ENCODE measurements at places on chromosomes 3 and 15.

DNA sequence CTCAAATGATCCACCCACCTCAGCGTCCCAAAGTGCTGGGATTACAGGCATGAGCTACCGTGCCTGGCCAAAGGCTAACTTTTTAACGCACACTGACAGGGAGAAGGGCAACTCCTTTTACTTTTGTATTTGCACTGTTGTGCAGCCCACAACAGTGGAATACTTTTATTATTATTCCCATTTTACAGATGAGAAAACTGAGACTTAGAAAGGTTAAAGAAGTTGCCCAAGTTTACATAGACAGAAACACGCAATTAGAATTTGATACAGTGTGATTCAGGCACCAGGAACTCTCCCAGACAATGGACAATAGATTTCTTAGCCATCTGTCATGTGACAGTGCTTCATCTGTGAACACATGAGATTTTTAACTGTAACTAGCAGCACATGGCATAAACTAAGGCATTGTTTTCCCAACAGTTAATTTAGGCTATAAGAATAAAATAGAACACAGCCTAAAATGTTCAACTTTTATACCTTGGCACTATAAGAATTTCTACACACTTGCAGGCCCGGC is 18.8 kb downstream of the STAG1 start:
- no peak for DNase-seq

- DNase-seq: no peak
Observed at GRCh38 chr3:126208182-126208581, 27.8 kb upstream of the ALDH1L1 start.

- no peak for DNase-seq
Observed at GRCh38 chr15:58520464-58520863, 88.7 kb downstream of the LIPC start.

DNA sequence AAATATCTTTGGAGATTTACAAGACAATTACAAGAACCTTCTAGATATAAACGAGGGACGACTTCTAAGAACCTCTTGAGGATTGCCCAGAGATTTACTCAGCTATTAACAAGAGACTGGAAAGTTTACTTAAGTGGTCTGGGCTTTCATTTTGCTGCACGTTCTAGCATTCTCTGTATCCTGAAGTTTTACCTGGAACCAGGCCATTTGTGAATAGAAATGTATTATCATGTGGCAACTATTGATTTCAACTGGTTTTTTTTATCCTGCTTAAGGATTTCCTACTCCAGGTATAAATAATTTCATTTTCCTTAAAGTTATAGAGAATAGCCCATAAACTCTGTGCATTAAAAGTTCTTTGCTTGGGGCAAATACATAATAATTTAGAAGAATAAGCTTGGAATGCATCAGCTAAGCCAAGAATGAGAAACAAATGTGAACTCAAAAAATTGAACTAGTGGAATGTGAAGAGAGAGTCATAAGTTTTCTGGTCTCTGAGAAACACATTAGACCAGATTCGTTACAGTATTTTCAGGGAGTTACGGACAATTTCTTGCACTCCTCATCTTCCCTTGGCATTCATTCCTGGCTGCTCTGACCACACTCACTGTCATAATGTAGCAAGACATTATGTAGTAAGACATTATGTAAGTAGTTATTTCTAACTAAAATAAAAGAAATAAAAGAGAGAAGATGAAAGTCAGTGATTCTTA is 1.3 kb downstream of the AQP9 start:
- no peak for DNase-seq

- DNase-seq: no peak
Observed at GRCh38 chr3:66572938-66573710, 72.3 kb upstream of the LRIG1 start.

DNA sequence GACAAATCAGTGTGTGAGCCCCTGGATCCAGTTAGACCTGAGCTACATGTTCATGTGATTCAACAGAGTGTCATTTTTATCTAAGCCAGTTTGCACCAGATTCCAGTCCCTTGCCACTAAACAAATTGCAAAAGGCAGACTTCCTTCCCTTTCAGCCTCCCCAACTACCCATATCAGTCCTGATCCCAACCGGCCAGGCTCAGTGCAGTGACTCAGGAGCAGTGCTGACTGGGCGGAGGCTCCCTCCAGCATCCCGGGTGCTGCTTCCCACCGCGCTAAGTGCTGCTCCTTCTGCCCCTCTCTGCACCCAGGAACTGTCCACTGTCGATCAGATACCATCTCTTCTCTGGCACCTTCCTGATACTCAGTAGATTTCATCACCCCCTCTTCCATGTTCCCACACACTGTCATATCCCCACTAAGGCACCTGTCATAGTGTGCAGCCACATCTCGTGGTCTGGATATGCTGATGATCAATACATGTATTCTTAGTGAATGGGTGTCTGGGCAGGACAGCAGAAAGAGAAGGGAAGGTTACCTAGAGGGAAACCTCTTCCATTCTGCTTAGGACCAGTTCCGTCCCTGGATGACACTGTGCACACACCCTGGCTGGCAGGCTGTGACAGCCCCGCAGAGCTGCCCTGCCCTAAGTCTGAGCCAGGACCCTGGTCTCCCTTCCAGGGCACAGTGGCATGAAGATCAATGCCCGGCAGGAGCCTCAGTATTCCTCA is 108.8 kb upstream of the RAD18 start:
- DNase-seq: no peak

DNA sequence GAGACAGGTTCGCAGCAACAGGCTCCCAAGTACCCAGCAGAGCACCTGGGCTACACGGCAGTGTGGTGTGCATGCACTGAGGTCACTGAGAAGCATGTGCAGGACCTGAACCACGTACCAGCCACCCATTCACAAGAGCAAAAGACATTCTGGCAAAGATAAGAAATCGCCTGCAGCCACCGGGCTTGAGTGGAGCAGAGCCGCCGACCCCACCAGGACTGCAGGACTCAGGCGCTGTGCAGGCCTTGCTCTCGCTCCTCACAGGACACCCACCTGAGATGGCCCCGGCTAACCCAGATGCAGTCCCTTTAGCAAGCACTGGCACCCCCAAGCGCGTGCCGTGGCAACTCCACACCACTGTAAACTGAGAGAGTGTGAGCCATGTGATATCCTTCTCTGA is 32.3 kb upstream of the OCA2 start:
- no peak for DNase-seq

DNA sequence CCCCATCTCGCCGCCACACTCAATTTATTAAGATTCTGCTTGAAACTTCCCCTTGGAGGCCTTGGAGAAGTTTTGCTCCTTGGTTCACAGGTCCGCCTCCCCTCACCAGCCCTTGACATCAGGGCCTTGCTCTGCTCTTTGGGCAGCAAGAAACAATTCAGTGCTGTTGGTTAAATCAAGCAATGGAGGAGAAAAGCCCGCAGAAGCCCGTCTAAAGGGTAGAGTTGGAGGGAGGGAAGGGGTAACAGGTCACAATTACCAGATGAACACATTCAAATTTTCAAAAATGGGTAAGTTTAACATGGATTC is 429 bp downstream of the PARP9 start:
- DNase-seq: no peak

- no peak for DNase-seq
Observed at GRCh38 chr3:128313935-128314334, 152.8 kb downstream of the DNAJB8 start.

DNA sequence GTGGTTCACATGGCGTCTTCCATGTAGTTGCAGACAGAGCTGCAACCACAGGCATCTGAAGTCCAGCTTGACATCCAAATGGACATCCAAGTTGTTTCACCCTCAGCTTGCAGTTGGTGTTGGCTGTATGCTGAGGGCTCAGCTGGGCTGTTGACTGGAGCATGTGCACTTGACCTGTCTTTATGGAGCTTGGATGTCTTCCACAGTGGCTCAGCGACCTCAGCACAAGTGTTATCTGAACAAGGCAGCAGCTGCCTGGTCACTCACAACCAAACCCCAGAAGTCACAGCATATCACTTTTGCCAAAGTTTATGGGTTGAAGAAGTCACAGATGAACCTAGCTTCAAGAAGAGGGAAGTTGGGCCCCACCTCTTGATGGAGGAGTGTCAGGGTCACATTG is 92.9 kb downstream of the TPRA1 start:
- DNase-seq: no peak

DNA sequence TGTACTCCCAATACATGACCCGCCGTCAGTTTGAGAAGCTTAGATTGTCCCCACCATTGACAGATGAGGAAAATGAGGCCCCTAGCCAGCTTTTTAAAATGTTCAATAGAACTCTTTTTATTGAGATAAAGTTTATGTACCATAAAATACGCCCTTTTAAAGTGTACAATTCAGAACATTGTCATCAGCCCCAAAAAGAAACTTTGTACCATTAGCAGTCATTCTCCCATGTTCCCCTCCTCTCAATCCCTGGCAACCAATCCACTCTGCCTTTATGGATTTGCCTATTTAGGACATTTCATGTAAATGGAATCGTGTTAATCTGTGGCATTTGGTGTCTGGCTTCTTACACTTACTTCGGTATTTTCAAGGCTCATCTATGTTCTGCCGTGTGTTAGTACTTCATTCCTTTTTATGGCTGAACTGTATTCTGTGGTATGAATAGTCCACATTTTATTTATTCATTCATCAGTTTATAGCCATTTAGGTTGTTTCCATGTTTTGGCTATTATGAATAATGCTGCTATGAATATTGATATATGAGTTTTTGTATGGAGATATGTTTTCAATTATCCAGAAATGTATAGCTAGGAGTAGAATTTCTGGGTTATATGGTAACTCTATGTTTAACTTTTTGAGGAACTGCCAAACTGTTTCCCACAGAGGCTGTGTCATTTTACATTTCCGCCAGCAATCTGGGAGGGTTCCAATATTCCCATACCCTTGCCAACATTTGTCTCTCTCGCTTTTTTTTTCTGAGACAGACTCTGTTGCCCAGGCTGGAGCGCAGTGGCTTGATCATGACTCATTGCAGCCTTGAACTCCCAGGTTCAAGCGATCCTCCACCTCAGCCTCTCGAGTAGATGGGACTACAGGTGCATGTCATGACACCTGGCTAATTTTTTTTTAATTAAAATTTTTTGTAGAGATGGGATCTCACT is 15.3 kb upstream of the PTPN23 start:
- no peak for DNase-seq

DNA sequence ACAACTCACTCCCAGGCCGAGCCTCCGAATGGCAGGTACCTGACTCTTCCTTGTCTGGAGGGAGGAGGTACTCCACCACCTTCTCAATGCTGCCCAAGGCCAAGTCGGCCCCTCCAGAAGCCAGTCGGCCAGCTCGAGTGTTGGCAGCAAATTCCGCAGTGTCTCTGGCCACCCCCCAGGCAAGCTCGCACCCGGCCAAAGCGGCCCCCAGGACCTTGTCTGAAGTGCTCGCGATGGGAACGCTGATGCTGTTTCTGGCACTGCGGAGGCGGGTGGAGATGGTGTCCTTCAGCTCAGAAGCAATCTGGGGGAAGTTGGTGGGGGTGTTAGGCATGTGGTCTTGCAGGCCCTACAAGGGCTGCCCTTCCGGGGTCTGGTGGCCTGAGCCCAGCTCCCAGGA is 9.2 kb downstream of the PLIN1 start:
- DNase-seq: no peak

Data from stimulated activated CD8-positive, alpha-beta memory T cell treated with anti-CD3 and anti-CD28 coated beads, Interleukin-7, amount 100 ng/mL, for 1 hour (primary cell).